ENCODE measurements at places on chromosomes 2 and 18.

DNA sequence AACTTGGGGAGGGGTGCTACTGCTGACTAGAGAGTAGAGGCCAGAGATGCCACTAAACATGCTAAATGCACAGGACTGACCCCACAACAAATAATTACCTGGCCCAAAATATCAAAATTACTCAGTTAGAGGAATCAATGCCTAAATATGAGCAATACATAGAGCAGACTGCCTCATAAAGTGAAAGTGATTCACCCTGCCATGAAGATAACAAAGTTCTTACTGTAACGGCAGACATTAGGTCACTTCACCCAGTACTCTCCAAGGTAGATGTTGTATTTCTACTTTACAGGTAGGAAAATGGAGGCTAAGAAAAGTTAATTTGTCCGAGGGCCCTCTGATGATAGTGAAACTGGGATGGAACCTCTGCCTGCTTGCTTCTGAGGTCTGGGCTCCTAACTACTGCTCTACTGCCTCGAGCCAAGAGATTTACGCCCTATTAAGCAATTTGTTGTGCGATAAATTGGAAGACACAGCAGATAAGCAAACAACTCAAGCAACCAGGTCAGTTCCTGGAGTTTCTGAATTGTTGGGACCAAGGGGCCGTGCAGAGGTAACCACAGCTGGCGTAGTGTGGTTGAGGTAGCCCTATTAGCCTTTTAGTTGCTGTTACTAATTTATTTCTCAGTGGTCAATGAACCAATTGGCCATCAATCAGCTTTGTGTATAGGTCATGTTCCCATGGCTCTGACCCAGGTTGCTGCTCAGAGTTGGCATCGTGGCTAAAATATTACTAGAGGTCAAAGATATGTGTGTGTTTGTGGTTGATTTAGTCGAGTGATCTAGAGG, 4.8 kb downstream of the DHRS9 start:
- DNase-seq: no peak

GRCh38 chr2:227853204-227853629, 18.2 kb upstream of the DAW1 start:
- no peak for DNase-seq

GRCh38 chr2:108612153-108612513, 77.9 kb downstream of the LIMS1 start:
- DNase-seq: no peak

DNA sequence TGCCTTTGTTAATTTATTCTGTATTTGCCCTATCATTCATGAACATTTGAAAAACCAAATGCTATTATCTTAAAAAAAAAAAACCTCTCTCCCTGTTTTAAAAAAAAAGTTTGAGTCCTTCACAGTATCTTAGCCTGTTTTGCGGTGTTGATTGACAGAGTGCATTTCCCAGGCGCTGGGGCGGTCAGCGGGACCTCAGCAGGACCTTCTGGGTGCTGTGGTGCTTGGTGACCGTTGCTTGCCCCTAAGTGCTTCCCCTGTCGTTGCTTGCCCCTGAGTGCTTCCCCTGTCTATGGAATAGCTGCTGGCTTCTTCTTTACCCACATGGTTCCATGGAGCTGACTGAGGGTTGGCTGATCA, 12.1 kb downstream of the ATP6V1C2 start:
- no peak for DNase-seq

- no peak for DNase-seq
Observed at GRCh38 chr18:49819823-49820671, 6.7 kb upstream of the ACAA2 start.

DNA sequence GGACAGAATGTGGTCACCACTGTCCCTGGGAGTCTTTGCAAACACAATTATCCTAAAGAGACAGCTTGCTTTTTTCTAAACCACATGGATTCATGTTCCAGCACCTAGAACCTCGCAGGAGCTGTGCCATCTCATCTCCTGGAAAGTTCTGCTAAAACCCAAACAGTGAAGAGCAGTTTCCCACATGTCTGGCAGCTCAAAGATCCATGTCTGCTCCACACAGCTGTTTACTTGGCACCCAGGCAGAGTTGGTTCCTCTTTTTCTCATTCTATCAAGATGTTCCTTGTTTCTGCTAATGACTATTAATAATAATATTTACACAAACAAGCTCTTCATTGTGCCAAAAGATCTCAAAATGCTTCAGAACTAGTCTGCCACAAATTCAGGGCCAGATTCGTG, 30.1 kb upstream of the PID1 start:
- DNase-seq: no peak

DNA sequence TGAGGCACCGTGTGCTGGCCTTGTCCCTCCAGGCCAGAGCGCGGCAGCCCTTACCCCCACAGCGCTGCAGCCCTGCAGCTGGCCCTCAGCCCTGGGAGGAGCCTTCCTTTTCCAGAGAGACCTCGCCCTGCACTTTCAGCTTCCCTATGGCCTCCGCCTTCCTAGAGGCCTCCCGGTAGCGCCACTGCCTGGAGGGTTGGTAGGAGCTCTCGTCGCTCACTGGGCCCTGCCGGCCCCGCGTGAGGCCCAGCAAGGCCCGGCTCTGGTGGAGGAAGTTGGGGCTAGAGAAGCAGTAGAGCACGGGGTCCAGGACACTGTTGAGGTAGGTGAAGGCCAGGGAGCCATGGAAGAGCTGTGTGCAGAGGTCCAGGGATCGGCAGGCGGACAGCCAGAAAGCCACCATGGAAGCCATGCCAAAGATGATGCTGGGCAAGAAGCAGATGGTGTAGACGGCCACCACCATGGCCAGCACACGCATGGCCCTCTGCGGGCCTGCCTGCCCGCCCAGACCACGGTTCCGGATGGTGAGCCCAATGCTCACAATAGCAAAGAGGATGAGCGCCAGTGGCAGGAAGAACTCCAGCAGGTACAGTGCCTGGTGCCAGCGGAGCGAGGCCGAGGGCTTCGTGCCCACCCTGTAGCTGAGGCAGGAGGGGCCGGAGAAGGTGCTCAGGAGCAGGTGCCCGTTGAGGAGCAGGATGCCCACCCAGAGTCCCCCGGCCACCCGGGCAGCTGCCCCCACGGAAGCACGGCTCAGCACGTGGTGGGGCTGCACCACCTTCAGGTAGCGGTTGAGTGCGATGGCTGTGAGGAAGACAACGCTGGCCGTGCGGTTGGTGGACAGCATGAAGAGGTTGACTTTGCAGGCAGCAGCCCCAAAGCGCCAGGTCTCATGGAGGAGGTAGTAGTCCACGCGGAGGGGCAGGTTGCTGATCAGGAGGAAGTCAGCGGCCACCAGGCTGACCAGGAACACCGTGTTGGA, 821 bp downstream of the OXER1 start:
- no peak for DNase-seq

Measured in stimulated activated CD8-positive, alpha-beta memory T cell treated with anti-CD3 and anti-CD28 coated beads, Interleukin-12 subunit alpha, Interleukin-12 subunit beta, amount 100 ng/mL, for 4 hours (primary cell).